ENCODE measurements at places on chromosomes 4 and X.

DNA sequence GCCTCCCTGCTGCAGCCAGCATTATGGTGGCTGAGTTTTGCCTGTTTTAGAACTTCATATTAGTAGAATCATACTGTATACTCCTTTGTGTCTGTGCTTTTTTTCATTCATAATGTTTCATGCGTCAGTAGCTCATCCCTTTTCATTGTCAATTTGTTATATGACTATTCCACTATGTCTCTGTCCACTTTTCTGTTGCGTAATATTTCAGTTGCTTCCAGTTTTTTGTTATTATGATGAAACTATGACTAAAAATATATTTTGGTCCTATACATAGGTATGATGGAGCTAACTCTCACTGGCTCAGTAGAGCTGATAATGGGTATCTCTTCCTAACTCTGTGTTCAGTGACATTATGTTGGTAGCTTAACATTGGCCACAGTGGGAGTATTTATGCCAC is 48.3 kb downstream of the DMP1 start:
- no peak for DNase-seq

DNA sequence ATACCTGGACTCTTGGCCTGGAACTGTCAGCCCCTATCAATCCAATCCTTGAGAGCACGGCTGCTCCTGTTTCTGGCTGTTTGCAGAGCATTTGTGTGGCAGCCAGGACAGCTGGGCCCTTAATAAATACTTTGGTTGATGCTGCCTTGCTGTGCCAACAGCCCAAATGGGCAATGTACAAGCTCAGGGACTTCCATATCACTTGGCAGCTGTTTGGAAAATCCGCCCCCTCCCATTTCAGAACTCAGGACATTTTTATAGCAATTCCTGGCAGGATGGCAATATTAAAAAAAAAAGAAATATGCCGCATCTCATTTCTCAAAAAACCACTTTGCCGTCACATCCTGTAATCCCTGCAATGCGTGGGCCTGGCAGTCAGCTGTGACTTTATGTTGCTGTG is 218.9 kb downstream of the HS3ST1 start:
- no peak for DNase-seq

DNA sequence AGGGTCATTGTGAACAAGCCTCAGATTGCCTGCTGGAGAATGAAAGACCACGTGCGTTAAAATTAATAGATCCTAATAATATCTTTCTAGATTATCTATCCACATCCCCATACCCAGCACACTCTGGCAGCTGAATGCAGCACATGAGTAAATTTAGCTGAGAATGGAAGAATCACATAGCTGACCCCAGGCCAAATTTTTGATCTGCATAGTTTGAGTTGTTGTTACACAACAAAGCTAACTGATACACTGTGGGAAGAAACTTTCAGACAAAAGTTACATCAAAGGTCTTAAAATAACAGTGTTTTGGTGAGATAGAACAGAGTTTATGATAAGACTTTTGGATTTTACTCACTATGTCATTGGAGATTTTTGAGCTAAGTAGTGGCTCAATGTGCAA is 72.4 kb upstream of the ANXA10 start:
- DNase-seq = no peak

- DNase-seq = no peak
These were observed 461.2 kb upstream of the NR3C2 start for GRCh38 chr4:148903388-148903787.

GRCh38 chrX:72399816-72400215 is 94.1 kb upstream of the CITED1 start:
- DNase-seq = no peak

GRCh38 chrX:40174001-40174853 is 76.5 kb upstream of the BCOR start:
- DNase-seq = no peak

- DNase-seq = no peak
These were observed 73.1 kb downstream of the MTHFD2L start for GRCh38 chr4:74230902-74231499.

- DNase-seq = no peak
These were observed 7.8 kb upstream of the RNF128 start for GRCh38 chrX:106718709-106719108.

DNA sequence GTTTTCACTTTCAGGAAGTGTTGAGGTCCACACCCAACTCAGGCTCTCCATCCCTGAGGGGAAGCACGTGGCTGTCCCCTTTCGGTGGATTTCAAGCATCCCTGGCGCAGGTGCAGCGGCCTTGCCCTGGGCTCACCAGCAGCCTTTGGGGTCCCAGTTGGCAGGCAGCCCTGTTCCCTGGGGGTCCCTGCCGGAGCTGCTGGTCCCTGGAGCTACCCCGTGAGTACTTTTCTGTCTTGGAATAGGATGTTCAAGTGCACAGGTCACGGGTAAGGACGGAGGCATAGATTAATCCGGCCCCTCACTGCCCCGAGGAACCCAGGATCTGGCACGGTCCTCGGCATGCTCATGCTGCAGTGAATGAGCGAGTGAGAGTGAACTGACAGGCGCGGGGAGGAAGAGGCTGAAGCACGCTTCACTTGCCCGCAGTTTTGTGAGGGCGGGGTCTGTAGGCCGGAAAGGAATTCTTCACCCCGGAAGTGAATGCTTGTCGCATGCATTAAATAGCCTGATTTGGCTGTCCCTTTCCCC is 117.2 kb upstream of the FAT1 start:
- DNase-seq = no peak

DNA sequence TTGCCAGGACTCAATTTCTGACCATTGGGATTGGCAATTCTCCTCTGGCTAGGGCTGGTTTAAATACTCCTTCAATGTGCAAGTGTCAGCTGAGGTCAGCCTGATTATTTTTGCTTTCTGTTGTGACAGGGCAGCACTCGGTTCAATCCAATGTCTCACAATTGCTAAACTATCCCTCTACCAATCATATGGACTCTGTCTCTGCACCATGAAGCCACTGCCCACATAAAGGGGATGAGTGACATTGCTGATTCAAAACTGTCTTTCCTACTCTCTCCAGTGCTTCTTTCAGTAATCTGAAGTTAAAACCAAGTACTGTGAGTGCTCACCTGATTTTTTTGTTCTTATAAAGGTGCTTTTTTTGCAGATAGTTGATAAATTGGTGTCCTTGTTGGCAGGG is 1030.7 kb downstream of the GLUD2 start:
- no peak for DNase-seq

- no peak for DNase-seq
These were observed 20.1 kb upstream of the ARAF start for GRCh38 chrX:47540754-47541538.

DNA sequence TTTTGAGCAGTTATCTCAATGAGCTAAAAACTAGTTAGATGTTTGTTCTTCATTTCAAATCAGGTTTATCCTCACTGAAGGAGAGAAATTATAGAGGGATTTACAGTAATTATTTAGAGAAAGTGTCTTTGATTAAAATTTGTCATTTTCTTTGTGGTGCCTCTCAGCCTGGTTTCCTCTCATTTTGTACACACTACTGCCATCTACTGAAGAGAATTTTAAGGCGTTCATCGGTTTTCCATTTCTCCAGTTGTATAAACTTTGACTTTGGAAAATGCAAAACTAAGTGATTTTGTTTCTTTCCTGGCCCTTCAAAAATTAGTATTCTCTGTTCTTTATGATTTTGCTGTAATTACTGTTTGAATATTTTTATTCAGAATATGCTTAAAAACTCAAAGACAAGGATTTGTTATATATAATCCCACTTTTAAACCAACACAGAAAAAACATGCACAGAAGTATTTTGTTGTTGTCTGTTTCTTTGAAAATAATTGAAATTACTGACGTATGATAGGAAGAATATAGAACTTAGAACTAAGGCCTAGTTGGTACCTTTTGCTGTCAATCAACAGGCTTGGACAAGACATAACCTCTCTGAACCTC is 34.4 kb upstream of the ANXA3 start:
- no peak for DNase-seq

DNA sequence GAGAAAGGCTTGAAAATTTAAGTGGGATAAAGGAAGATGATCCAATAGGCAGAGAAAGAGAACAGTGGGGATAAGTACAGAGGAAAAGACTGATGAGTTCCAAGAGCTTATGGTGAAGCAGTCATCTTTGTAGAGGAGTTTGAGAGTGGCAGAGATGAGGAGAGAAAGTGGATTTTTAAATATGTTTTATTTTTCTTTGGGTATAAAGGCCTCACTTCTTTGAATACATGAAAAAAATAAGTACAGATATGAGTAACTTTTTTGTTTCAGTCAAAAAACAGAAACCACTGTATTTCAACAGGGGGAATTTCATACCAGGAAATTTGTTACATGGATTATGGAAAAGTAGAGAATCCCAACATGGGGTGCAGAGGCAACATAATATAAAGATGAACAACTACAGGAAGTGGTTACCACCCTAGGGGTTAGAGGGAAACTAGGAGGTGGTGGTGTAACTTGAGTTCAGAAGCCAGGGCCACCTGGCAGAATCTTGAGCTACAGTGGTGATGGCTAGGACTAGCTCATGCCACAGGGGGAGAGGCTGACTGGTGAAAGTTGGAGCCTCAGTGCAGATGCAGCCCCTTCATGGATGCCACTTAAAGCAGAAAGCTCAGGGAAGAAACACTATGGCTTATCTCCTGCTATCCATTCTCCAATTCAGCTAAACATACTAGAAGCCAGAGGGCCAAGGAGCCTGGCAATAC is 3.4 kb upstream of the CYBB start:
- DNase-seq = no peak

GRCh38 chr4:180567080-180567479 is 1676.1 kb upstream of the TENM3 start:
- DNase-seq = no peak

DNA sequence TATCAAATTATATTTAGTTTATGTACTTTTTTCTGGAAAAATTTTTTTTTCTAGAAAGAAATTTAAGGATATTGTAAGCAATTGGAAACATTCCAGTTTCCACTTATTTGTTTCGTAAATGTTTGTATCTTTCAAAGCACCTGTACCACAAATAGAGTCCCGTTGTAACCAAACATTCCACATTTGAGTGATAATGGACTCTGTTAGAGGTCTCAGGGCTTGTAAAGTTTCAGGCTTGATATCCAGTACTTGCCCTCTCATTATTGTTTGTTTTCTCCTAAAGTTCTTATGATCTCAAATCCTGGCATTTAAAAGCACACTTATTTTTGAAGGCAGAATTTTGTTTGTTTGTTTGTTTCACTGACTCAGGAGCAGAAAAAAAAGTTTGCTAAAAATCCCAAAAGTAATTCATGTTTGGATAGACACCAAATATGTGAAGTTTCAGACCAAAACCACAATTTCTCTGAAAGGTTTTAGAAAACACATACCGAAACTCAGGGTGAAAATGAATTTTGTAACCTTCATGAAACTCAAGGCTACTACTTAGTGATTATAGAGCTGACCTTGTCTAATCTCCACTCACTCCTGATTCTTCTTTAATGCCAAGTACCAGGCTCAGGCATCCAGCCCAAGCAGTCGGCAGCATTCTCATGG is 5.7 kb upstream of the TMEM192 start:
- DNase-seq = no peak

DNA sequence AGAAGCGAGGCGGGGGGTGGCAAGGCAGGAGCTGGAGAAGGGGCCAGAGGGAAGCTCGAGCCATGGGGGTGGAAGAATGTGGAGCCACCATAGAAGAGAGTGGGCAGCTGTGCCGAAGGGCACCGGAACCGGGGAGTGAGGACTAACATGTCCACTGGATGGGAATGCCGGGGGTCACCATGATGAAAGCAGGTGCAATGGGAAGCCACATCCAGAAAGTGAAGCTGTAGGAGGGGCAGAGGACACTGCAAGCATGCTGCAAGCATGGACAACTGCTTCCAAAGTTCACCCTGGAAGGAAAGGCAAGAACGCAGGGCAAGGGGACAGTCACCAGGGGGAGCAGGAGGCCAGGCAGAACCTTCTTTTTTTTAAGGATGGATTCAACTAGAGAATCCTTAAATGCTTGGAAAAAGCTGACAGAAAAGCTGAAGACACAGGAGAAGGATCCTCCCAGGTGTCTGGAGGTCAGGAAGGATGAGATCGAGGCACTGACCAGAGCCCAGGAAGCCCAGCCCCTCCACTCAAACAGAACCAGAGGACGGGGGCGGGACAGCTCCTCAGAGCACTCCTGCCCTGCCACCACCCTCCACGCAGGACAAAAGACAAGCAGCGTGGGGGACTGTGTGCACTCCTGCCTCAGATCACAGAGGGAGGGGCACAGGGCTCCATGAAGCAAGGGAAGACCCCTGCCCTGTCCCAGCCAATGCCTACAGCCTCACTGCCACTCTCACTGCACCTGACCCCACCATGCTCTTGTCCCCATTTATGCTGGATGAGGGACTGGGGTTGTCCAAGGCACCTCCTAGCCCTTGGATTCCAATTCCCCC is 169.2 kb downstream of the AFAP1 start:
- no peak for DNase-seq

GRCh38 chr4:125735102-125735501 is 420.3 kb downstream of the FAT4 start:
- DNase-seq = no peak

DNA sequence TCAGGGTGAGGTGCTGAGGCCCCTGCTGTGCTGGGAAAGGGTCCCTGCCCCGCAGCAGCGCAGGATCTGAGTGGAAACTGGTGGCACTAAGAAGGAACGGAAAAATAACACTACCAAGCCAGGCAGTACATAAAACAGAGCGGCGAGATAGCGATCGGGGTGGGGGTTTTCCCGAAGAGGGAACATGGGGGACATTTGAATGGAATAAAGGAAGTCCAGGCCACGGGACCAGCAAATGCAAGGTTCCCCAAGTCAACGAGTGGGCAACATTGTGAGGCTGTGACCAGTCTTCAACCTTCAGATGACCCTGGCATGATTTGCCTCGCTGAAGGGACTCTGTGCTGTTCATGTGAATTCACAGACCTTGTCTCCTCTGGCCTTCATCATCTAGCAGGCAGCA is 13.7 kb downstream of the MSX1 start:
- no peak for DNase-seq

DNA sequence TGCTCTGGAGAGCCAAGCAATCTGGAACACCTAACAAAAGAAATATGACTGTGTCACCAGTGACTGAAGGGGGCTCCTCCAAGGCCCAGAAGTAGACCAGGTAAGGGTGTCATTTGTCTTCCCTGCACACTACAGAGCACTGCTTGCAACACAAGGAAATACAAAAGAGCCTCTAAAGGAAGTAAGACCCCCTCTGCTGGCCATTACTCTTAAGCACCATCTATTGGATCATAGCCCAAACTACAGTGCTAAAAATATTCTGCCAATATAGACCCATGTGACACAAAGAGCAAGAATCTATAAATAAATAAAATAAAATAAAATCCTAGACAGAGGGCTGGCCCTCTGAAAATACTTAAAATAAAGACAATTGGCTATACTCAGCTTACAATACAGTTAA is 528.7 kb downstream of the TMA16 start:
- DNase-seq = no peak

- no peak for DNase-seq
These were observed 384.0 kb upstream of the DIPK2B start for GRCh38 chrX:45584717-45585116.

- no peak for DNase-seq
These were observed 163.3 kb downstream of the PTCHD1 start for GRCh38 chrX:23497919-23498318.

GRCh38 chr4:125044886-125045285 is 269.9 kb upstream of the FAT4 start:
- no peak for DNase-seq

Measured in activated CD4-positive, alpha-beta T cell treated with anti-CD3 and anti-CD28 coated beads for 1 hour (primary cell).